ENCODE measurements at places on chromosomes 1 and 21.

GRCh38 chr1:209931141-209931540, 6.9 kb upstream of the SYT14 start:
- no peak for DNase-seq

DNA sequence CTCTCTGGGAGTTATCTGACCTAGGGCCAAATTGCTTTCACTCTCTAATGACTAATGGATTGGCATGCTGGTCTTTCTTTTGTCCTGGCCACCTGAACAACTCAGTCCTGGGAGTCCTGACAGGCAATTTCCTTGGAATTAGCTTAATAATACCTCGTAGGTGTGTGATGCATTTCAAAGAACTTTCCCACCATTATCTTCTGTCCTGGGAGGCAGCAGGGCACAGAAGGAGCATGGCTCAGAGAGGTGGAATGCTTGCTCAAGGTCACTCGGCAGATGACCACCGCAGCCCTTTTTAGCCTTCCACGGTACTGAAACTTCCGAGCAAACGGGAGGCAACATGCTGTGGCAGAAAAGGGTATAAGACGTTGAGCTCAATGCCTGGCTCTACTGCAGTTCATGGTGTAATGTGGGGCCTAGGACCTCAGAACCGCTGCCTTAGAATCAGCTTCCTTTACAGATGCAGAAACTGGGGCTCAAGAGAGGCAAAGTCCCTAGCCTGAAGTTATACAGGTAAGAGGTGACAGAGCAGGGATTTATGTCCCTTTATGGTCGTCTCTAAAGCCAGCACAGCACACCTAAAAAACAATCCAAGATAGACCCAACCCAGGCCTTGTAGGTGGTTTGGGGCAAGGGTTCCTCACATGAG, 3.2 kb downstream of the ID3 start:
- DNase-seq, result no peak

- no peak for DNase-seq
Observed at GRCh38 chr1:71610476-71610875, 529.6 kb upstream of the ZRANB2 start.

GRCh38 chr1:60833173-60833572, 249.2 kb upstream of the NFIA start:
- DNase-seq, result no peak

- DNase-seq, result no peak
Observed at GRCh38 chr21:33510826-33511225, 19.3 kb upstream of the DNAJC28 start.

DNA sequence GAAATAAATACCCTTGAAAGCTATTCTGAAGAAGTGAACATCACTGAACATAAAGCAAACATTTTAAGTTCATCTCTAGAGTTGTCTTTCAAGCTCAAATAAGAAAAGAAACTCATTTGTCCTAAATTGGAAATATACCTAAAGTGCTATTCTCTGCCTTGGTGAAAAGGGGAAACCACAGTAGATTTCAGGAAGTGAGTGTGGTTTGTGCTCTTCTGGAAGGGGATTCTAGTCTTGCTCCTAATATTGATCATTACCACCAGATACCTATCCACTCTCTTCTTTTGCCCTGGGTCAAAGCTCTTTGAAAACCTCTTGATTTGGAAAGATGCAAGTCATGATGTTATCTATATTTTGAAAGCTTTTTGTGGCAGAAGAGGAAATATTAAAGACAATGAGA, 798.1 kb downstream of the ADGRL2 start:
- DNase-seq, result no peak

GRCh38 chr1:200374569-200375295, 35.1 kb downstream of the ZNF281 start:
- DNase-seq, result no peak

GRCh38 chr21:33265664-33266049, 510 bp upstream of the IL10RB start:
- peak; percentile 98 for DNase-seq
